Stimulated activated CD8-positive, alpha-beta memory T cell treated with anti-CD3 and anti-CD28 coated beads, Interleukin-15, amount 100 ng/mL, for 1 hour (primary cell): ENCODE measurements at places on chromosomes 16 and 17.

GRCh38 chr16:57801098-57801808 lies 1.0 kb downstream of the KIFC3 start:
- DNase-seq, result no peak

DNA sequence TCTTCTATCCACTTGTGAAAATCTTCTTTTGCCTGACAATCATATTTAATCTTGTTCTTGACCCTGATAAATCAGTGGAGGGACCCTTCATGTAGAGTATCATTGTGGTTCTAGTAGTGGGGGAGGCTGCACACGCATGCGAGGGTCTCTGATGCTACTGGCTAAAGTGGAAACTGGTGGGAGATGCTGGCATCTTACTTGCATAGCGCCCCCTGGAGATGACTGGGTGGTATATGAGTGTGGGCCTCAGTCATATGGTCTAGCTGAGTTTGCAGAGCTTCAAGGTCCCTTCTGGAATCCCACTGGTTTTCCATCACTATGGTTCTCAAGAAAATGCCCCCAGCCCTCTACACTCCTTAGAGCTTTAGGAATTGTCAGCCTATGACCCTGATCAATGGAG lies 236.4 kb upstream of the AXIN2 start:
- no peak for DNase-seq

DNA sequence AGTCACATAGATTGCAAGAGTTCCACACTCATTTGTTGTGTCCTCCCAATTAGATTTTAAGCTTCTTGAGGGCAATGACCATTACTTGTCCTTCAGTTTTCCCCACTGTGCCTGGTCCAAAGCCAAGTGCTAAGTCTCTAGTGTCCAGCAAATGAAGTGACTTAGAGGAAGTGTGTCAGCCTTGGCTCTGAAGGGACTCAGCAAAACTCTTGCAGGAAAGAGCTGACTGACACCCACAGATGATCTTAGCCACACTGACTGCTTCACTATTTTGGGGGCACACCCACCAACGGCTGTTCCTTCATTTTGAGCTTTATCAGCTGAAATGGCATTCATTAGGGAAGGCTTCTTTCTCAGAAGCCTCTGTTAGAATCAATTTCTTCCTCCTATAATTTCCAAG lies 358.1 kb downstream of the UTP18 start:
- DNase-seq, result no peak

- no peak for DNase-seq
Measured at GRCh38 chr16:85862476-85863383, 36.2 kb upstream of the IRF8 start.

DNA sequence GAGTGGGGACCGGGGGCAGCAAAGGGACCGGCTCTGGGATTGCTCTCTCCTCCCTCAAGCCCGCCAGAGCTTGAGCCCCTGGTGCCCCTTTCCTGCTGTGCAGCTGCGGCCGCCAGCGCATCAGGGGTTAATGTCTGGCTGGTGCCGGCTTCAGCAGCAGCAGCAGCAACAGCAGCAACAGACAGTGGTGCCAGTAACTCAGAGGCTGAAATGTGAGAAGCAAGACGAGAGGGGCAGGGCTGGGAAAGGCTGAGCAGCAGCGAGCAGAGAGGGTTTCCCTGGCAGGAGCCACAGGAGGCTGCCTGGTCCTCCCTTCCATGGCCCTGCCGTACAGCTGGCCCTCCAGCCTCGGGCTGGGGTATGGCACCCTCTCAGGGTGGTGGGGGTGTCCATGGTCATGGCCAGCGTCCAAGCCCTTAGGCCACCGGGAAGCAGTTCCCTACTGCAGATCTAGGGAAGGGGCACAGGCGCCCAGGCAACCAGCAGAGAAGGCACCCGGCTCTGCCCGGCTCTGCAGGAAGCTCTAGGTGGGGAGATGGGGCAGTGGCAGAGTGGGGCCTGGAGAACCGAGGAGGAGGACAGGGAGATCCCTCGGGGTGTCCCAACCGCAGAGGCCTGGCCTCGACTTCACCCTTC lies 21.1 kb upstream of the TFAP4 start:
- no peak for DNase-seq

DNA sequence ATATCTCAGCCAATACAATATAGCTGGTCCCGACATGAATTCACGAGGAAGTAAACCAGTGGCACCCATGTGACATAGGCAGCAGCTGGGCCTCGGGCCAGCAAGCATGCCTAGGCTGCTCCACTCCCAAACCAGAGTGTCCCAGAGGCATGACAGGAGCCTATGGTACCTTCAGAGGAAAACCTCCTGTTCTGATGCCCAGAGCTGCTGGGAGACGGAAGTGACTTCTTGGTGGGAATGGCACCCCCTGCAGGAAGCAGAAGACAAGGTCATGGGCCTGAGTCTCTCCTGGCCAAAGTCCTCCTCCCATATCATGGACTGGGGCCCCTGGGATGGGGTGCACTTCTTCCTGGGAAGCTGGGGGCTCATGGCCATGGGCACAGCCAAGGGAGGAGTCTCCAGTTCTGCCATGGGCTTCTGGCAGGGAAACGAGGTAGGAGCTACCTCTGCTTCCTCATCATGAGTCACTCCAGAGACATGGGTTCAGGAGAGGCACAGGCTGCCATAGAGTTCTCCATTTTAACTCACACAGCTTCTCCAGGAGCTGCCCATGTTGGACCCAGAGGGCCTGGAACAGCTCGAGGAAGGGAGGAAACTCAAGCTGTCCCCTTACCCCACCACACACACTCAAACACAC lies 13.4 kb downstream of the FBF1 start:
- no peak for DNase-seq

DNA sequence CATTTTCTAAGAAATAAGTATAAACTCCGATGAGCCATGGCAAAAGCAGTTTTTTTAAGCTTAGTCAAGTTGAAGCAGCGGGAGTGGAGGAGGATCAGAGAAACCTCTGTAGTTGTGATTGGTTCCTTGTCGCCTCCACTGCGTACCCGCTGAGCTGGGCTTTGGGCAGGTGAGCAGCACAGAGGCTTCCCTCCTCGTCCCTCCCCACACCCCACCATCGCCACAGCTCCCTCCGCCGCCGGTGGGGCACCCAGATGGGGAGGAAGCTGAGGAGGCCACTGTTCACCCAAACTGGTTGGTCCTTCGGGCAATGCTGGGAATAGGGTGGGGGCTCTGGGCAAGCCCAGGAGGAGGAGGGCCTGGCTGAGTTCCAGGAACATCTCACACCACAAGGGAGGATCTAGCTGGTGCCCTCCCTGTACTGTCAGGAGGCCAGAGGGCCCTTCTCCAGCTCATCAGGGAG lies 5.2 kb upstream of the MRPL38 start:
- no peak for DNase-seq

- DNase-seq, result no peak
Measured at GRCh38 chr17:59762049-59762823, 54.8 kb downstream of the VMP1 start.

DNA sequence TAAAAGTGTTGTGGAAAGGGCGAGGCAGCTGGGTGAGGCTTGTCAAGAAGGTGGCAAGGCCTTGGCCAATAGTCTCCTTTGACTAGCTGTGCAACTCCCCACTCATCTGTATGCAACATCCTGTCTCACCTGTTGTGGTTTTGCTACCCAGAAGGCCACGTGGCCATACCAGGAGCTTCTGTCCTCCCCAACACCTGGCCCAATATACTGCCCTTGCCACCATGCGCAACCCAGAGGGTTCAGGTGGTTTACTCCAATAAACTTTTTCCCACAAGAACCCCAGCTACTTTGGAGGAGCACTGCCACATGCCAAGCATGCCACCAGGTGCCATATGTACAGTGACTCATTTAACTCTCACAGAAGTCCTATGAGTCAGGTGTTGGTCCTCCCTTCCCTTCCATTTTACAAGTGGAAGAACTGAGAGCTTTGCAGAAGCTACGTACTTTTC lies 10.2 kb downstream of the MYO19 start:
- DNase-seq, result no peak

GRCh38 chr17:51805765-51806164 lies 352.7 kb downstream of the CA10 start:
- DNase-seq, result no peak

GRCh38 chr17:81684442-81684911 lies 666 bp downstream of the HGS start:
- no peak for DNase-seq
